ENCODE measurements at places on chromosomes 1 and 21. TPM values are rescaled to one million over a fixed set of nuclear protein-coding genes. Genes with fewer than 3 reads are reported as not detected.

- peak; percentile 6 for DNase-seq
Measured at GRCh38 chr1:27979151-27979858, 19.5 kb downstream of the XKR8 start.

The GBP7 gene
- 0.11 TPM for polyA plus RNA-seq

DNA sequence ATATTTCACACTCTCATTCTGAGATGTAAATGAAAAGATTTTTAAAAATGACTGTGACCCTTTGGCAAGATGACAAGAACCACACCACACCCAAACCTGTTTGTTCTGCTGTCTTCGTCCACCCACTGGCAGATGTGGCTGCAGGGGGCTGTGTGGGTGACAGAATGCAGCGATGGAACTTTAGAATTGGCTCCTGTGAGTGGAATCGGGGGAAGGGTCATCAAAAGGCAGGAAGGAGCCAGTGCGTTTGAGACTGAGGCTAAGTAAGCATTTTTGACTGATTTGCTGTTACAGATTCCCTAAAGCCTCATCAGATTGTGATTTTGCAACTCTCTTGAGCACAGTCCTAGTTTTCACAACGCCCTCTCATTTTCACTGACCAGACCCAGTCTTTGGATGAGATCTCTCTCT, 111.2 kb upstream of the ADGRL2 start:
- no peak for DNase-seq

GRCh38 chr1:2557482-2558400, 1.6 kb downstream of the TNFRSF14 start:
- DNase-seq = no peak

- DNase-seq = peak; percentile 54
Measured at GRCh38 chr1:10728595-10729410, 67.6 kb downstream of the CASZ1 start.

The PCSK9 gene
- 11.8 TPM for polyA plus RNA-seq

The FALEC gene
- polyA plus RNA-seq = 0.48 TPM

The LY9 gene
- polyA plus RNA-seq = 0.31 TPM

Measured in left renal pelvis (tissue), 4 donors.